ENCODE measurements at places on chromosomes 16 and 17.
A peak's percentile ranks its signal among the peaks of the same experiment; 100 is the strongest.

DNA sequence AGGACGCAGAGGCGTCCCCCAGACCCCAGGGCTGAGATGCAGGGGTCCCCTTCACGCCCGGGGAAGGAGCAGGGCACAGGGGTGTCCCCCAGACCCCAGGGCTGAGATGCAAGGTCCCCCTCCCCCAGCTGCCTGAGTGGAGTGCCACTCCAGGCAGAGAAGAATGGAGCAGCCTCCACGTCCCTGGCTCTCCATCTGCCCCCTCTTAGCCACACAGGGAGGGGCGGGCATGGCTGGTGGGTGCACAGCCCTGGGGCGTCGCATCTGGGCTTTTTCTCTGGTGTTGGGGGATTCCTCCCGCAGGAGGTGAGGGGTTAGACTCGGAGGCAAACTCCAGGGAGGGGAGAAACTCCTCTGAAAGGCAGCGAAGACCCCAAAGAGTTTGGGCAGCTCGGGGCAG, 17.5 kb downstream of the CIBAR2 start:
- no peak for DNase-seq

DNA sequence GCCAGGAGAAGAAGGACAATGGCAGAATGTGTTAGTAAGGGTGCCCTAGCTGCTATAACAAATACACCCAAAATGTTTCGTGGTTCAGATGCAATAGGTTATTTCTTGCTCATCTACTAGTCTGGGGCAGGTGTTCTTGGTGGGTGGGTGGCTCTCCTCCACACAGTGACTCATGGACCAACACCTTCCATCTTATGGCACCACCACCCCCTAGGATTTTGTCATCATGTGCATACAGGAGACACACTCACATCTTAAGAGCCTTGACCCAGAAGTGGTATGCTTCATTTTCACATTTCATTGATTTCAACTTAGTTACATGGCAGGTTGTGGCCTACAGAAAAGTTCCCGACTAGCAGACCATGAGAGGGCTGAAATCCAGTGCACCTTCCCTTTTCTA, 114.7 kb downstream of the AMFR start:
- no peak for DNase-seq

- no peak for DNase-seq
Observed at GRCh38 chr17:9221147-9221921, 200.0 kb downstream of the NTN1 start.

DNA sequence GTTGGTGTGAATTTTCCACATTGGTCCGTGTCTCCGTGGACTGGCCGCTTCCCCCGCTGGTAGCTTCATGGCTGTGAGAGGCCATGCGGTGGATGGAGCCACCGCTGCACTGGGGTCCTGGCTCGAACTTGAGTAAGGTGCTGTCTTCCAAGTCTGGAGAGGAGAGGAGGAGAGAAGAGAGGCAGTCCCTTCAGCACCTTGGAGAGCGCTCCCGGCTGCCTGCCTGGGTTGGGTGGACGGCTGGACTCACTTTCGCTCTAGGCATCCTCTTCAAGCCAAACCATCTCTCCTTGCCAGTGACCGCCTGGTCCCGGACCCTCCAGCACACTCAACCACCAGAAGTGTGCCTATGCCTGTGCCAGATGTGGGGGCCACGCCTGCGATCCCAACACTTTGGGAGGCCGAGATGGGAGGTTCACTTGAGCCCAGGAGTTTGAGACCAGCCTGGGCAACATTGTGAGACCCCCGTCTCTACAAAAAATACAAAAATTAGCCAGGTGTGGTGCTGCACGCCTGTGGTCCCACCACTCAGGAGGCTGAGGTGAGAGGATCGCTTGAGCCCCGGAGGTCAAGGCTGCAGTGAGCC, 6.2 kb downstream of the JPH3 start:
- DNase-seq = peak; percentile 69

- no peak for DNase-seq
Observed at GRCh38 chr17:69061721-69062556, 1.2 kb upstream of the ABCA9 start.

GRCh38 chr17:13114601-13115031, 96.8 kb upstream of the ELAC2 start:
- DNase-seq = peak; percentile 31

DNA sequence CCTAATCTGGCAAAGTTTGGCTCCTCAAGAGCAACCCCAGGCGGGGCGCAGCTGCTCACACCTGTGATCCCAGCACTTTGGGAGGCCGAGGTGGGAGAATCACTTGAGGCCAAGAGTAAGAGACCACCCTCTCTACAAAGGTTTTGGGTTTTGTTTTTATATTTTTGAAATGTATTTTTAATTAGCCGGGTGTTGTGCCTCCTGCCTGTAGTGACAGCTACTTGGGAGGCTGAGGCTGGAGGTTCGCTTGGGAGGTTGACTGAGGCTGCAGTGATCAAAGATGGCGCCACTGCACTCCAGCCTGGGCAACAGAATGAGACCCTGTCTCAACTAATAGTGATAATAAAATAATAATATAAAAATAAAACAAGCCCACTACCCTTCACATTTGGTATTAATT, 756 bp upstream of the USP7 start:
- DNase-seq = no peak

- no peak for DNase-seq
Observed at GRCh38 chr17:41621916-41622315, 2.5 kb downstream of the KRT17 start.

GRCh38 chr16:30660424-30661261, 2.4 kb downstream of the FBRS start:
- DNase-seq = peak; percentile 84

DNA sequence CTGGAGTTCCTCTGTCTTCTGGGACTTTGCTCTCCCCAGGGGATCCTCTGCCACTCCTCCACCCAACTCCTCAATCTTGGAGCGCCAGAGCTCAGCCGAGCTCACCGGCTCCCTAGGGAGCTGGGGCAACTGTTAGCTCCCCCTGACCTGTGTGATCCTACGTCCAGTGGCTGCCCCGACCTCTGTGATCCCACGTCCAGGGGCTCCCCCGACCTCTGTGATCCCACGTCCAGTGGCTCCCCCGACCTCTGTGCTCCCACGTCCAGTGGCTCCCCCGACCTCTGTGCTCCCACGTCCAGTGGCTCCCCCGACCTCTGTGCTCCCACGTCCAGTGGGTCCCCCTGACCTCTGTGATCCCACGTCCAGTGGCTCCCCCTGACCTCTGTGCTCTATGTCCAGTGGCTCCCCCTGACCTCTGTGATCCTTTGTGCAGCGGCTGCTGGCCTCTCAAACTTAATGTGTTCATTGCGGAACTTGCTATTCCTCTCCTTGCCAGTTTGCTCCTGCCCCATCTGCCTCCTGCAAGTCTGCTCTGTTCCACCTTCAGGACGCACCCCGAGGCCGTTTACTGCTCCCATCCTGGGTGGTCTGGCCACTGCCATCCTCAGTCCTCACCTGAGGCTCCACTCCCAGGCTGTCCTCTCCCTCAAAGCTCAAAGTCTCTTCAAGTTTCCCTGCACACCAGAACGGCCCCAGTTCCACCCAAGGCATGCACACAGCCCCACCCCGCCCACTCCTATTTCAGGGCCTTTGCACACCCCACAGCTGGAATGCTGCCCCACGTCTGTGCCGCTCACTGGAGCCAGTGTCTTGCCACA, 2.8 kb downstream of the VPS9D1 start:
- DNase-seq = no peak

DNA sequence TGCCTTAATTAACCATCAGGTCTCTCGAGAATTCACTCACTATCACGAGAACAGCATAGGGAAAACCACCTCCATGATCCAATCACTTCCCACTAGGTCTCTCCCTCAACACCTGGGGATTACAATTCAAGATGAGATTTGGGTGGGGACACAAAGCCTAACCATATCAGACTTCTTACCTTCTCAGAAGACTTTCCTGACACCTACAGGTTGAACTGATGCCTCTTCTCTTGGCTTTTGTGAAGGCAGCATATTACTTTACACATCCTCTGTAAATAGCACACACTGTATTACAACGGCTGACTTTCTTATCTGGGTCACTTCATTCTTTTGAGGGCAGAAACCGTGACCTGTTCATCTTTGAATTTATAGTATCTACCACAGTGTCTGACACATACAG, 23.6 kb downstream of the BMERB1 start:
- DNase-seq = no peak

DNA sequence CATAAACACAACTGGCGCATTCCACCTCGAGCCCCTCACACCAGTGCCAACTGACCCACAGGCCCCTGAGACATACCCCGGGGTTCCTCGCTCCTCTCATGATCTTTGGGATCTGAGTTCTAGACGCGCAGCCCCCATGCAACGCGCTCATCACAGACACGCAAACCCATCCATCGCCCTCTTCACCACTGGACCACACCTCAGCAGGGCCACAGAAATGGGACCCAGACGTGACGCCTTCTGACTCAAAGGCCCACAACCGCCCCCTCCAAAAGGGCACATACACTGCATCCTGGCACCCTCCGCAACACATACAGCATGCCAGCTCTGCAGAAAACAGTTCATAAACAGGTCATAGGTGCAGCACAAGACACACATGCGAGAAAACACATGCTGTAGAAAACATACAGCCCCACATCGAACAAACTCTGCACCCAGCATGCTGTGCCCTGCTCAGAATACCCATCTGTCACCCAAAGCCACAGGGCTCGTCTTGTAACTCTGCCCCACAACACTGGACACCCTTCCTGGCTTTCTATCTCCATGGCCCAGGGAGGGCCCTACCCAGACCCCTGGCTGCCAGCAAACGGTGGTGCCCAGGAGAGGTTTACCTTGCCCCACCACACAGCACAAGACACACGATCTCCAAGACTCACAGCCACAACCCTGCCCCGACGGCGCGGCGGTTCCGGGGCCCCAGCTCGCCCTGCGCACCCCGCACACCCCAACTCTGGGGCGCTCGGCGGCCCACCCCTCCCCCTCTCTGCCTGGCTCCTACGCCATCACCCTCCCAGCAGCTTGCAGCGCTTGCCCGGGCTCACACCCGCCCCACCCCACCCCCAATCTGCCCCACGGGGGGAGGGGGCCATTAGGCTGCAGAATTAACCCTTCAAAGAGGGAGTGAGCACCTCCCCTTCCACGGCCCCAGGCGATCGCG, 887 bp downstream of the ZBTB4 start:
- peak; percentile 72 for DNase-seq

- DNase-seq = peak; percentile 36
Observed at GRCh38 chr16:7025616-7026190, 306.9 kb upstream of the RBFOX1 start.

DNA sequence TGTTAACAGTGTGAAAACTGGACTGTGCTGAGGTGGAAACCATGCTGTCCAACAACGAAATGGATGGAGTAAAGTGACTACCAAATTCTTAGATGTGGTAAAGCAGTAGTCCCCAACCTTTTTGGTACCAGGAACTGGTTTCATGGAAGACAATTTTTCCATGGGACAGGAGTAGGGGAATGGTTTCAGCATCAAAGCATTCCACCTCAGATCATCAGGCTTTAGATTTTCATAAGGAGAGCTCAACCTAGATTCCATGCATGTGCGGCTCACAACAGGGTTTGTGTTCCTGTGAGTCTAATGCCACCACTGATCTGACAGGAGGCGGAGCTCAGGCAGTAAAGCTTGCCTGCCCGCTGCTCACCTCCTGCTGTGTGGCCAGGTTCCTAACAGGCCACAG, 11.5 kb downstream of the SLX4 start:
- DNase-seq = no peak

GRCh38 chr17:60792250-60792898, 114.7 kb downstream of the BCAS3 start:
- no peak for DNase-seq

DNA sequence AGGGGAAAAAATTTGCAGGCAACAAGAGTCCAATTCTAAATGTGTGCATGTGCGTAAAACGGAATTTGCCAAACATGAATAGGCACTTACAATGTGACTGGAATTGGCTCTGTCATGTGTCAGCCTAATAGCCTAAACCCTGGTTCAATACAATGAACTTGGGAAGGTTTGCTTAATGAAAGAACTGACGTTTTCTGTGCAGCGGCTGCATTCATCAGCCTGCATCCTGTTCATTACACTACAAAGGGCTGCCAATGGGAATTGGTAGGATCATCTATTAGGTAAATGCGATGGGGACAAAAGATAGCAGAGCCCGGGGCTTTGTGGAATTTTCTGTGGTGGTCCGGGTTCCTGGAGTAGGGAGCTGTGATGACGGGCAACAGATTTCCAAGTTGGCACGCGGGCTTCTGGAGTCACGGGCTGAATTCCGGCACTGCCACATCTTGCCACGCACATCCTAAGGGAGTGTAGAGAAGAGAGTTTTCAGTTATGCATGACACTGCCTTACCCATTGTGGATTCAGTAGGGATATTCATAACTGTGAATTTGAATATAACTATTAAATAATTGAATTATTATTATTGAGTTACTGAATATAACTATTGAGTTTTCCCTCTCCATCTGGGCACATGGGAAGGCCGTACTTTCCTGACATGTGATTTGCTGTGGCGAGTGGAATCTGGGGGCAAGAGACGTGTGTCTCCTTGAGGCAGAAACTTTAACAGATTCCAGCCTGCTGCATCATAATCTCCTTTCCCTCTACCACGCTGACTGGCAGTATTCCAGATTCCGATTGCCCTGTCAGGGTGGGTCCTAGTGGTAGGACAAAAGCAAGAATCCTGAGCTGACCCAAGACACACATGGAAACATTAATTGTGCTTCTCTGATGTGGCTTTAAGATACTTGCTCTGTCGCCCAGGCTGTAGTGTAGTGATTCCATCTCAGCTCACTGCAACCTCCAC, 565.6 kb downstream of the WWOX start:
- no peak for DNase-seq

- no peak for DNase-seq
Observed at GRCh38 chr16:86086471-86086870, 187.5 kb downstream of the IRF8 start.

DNA sequence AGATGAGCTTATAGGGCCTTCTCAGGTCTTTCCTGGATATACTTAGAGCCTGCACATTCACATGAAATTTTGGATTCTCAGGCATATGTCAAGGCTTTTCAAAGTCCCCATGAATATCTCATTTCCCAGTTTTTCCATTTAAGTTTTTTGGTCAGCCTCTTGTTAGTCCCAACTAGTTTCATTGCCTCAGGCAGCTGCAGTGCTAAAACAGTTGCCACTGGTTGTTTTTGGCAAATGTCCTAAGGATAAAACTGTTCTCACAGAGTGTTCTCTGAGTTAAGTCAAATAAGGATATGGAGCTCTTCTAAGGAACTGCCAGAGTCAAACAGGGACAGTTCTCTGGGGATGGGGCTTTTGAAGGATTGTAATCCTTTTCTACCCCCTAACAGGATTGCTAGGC, 39.9 kb upstream of the ABCC11 start:
- DNase-seq = no peak

Measured in left colon (tissue), 2 donors.